ENCODE measurements at places on chromosomes 11 and 22.

GRCh38 chr11:70541176-70541575, 142.8 kb downstream of the CTTN start:
- no peak for DNase-seq

GRCh38 chr11:44825058-44825785, 98.5 kb downstream of the TSPAN18 start:
- no peak for DNase-seq

DNA sequence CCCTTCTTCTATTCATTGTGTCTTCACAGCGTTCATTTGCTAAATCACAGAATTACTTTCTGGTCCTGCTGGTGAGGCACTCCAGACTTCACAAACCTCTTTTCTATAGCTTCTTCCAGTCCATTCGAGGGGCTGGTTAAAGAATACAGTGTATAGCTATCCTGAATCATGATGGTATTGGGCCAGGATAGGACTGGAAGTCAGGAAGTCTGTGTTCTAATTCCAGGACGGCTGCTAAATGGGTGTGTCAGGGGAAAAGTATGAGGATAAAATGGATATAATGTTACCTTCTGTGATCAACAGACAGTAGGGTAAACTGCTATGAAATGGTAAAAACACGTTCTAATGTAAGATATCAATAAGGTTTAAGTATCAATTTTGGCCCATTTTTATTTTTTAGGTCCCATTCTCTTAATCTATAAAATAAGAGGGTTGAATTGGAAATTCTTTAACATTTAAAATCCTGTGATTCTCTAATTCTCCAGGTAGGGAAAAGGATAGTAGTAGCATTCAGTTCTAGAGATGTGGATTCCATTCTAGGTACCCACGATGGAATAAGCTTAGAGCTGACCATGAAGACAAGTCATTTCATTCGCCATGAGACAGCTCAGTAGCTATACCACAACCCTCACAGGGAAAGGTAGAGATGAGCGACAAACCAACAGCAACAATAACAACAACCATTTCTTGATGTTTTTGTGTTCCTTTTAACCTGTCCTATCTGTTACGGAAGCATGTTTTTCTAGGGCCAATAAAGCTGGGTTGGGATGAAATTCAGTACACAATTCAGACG, 96.1 kb downstream of the SLC1A2 start:
- DNase-seq: no peak

GRCh38 chr11:96647621-96648020, 257.8 kb downstream of the JRKL start:
- no peak for DNase-seq

GRCh38 chr11:11332141-11332710, 20.8 kb downstream of the CSNK2A3 start:
- no peak for DNase-seq

- no peak for DNase-seq
Measured at GRCh38 chr11:73266646-73267020, 5.5 kb upstream of the P2RY6 start.

DNA sequence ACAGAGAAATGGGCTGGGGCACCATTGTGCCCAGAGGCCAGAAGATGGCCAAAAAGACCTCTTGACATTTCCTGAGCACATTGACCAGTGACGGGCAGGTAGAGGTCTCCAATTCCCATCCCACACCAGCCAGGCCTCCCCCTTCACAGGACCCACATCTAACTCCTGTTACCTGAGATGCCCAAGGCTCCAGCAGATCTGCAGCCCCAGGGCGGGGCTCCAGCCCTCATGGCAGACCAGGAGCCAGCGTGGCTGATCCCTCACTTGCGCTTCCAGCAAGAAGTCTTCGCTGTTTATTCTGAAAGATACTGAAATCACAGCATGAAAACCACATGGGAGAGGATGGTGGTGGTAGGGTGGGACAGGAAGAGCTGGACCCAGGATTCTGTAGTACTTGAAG, 9.0 kb downstream of the TMPRSS5 start:
- no peak for DNase-seq

GRCh38 chr11:117876341-117877119, at the start of gene FXYD6:
Gene FXYD6 (minus strand): TSS chr11:117876658. CDS start chr11:117842776, 33,882 bp downstream.
- DNase-seq: no peak

DNA sequence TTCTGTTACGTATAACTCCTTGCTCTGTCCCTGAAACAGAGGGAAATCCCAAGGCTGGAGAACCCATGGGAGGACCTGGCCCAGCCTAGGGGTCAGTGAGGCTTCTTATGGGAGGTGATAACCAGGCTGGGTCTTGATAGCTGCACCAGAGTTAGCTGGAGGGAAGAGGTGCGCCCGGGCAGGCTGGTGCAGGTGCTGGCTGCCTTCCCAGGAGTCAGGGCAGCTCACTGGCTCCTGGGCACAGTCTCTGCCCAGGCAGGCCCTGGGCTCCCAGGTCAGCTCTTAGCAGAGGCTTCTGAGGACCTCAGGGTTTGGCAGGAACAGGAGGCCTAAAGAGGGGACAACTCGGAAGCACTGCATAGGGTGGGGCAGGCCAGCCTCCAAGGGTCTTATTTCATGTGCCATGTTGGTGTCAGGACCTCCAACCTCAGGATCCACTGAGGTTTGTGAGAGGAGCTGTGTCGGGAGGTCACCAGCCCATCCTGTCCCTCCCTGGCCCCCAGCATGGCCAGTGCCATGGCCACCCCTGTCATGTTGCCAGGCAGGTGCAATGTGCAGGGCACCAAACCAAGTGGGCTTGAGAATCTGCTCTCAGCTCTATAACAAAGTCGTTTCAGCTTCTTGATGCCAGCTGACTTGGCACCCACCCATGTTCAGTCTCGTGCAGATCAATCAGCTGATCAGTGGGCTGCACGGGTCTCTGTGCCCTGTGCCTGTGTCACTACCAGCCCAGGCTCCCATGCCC, 20.5 kb upstream of the CELSR1 start:
- DNase-seq: no peak

GRCh38 chr22:24578355-24579257, 14.3 kb downstream of the LRRC75B start:
- DNase-seq: no peak

GRCh38 chr11:69972351-69972802, 105.7 kb upstream of the ANO1 start:
- DNase-seq: no peak

- DNase-seq: no peak
Measured at GRCh38 chr11:12118949-12119348, 8.6 kb downstream of the MICAL2 start.

DNA sequence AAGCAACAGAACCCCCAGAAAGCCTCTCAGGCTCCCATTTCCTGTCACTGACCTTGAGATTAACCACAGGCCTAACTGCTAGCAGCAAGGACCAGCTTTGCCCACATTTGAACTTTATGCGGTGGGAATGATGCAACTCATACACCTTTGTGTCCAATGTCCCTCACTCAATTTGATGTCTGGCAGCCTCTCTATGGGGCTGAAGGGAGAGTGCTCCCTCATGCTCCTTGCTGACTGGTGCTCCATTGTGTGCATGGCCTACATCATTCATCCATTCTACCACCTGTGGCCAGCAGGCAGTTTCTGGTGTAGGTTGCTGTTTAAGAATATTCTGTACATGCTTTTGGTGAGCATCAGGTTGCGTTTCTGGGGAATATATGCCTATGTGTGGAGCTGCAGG, 31.9 kb downstream of the KCNQ1OT1 start:
- no peak for DNase-seq

DNA sequence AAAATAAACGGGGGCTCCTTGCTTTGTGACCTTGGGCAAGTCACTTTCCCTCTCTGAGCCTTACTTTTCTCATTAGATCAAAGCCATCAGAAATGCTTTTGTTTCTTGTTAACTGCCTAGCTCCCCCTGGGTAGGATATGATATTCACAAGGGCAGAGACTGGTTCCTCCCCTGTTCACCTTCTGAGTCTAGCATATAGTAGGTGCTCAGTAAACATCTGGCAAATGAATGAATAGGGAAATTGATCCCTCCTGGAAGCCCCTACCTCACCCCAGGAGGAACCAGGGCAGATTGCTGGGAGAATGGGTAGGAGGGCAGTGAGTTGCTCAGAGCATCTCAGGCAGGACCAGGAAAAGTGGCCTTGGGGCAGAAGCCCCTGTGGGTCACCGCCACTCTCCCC, 6.6 kb upstream of the SAC3D1 start:
- DNase-seq: no peak

DNA sequence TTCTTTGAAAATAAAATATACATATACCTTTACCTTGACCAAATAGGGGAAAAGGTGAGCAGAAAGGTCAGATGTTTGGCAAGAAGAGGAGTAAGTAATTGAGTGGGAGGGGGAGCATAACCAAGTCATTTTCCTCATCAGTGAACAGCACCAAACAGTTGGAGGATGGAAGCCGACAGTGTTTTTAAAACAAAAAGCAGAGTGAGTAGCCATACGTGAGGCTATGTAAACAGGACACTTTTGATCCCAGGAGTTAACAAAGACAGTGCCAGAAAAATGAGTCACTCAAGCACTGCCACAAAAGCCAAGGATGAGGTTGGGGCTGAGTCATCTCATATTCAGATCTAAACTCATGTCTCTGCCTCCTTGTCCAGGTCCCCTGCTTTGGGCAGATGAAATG, 734.7 kb downstream of the KCNA4 start:
- DNase-seq: no peak

- peak; percentile 77 for DNase-seq
Measured at GRCh38 chr22:37079668-37080171, 28.2 kb downstream of the KCTD17 start.

DNA sequence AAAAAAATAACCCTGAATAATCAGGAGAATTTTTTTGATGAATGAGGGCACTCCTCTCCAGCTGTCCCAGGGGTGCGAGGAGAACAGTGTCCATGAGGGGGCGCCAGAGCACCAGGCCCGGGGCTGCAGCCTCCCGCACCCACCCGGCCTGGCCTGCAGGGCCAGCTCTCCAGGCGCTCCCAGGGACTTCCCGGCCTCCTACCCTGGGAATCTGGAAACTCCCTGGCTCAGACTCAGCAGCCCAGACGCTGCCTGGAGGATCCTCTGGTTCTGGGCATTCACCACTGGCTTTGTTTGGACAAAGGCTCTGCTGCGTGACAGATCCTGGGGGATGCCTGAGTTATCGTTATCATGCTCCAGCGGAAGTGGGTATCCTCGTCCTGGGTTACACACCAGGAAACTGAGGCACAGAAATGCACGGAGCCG, 31.0 kb downstream of the MCM5 start:
- peak; percentile 42 for DNase-seq

DNA sequence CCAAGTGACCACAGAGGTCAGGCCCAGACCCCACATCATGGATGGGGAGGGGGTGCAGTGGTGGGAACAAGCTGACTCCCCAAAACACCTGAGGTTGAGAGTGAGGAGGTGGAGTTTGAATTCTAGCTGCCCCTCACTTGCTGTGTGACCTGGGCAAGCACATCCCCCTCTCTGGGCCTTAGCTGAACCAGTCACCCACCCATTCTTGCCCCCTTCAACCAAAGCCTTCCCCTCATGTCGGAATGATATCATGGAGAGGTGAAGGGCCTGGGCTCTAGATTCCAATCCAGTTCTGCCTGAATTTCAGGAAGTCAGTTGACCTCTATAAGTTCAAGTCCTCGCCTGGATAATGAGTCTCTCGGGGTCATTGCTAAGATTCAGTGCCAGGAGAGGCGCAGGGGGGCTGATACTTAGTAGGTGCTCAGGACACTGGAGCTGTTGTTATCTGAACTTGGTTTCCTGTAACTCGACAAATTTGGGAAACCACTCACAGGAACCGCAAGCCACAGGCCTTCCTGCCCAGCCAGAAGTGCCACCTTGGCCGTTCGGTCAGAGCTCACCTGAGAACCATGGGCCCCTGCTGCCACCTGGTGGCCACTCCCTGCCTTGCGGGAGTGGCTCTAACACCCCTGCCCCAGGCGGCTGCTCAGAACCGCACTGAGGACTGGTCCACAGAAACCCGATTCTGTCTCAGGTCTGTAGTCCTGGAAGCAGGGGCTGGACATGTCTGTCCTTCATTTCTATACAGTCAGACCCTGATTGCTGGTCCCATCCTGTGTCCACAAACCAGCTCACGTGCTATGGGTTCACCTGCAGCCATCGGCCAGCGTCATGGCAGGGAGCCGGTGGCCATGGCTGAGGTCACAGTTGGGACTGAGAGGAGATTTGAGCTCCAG, 6.9 kb downstream of the CDC42EP1 start:
- peak; percentile 90 for DNase-seq

DNA sequence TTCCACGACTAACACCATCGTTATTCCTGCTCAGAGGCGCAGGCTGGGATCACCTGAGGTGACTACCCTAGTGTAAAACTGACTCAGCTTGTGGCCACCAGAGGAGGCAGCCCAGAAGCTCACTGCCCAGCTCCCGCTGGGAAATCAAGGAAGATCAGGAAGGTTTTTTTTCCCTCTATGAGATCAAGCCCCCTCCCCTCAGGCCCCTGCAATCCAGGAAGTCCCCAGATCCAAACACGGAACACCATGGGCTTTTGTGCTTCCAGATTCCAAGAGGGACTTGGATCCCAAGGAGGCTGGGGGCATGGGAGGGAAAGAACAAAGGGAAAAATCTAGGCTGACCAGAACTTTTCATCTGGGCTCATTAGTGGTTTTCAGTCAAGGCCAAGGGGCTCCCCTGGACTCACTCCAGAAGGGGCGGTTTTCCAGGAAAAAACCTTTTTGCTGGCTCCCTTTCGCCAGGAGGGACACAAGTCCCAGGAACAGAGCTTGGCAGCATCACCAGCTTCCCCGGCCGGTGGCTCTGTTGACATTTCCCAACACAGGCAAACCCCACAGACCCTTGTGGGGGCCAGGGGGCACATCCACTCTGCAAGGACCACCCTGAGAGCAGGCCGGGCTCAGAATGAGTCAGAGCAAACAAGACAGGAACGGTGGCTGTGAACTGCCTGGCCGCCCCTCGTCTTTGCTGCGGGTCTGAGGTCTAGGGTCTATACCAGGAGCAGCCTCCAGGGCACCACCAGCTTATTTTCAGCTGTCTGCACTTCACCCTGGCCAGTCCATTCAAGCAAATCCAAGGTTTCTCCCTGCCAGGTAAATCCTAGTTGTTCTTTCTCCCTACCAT, 36.8 kb downstream of the MYH9 start:
- no peak for DNase-seq

DNA sequence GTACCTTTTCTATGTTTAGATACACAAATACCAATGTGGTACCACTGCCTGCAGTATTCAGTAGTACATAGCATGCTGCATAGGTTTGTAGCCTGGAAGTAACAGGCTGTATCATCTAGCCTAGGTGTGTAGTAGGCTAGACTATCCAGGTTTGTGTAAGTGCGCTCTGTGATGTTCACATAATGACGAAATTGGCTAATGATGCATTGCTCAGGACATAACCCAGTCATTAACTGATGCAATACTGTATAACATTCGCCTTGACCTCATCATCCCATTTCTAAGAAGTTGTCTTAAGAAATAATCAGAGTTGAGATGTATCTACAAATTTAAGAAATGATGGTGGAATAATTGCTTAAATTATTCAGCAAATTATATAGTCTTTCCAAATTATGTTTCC, 116.0 kb upstream of the TIMP3 start:
- DNase-seq: no peak

- no peak for DNase-seq
Measured at GRCh38 chr11:6356503-6357055, 33.7 kb upstream of the SMPD1 start.

- DNase-seq: no peak
Measured at GRCh38 chr11:95821640-95822039, 31.3 kb downstream of the CEP57 start.

GRCh38 chr22:20905415-20906386, 11.5 kb upstream of the CRKL start:
- no peak for DNase-seq

GRCh38 chr11:109706945-109707344, 285.0 kb downstream of the C11orf87 start:
- DNase-seq: no peak

GRCh38 chr11:86171627-86172026, 72.9 kb upstream of the EED start:
- DNase-seq: no peak
